ENCODE measurements at places on chromosomes 2 and 18.
A peak's percentile ranks its signal among the peaks of the same experiment; 100 is the strongest.

GRCh38 chr2:58157754-58158153 is 83.4 kb downstream of the FANCL start:
- DNase-seq, result no peak

- DNase-seq, result no peak
Observed at GRCh38 chr2:50438259-50438658, 593.7 kb downstream of the NRXN1 start.

- DNase-seq, result no peak
Observed at GRCh38 chr2:19041434-19042041, 316.9 kb downstream of the OSR1 start.

DNA sequence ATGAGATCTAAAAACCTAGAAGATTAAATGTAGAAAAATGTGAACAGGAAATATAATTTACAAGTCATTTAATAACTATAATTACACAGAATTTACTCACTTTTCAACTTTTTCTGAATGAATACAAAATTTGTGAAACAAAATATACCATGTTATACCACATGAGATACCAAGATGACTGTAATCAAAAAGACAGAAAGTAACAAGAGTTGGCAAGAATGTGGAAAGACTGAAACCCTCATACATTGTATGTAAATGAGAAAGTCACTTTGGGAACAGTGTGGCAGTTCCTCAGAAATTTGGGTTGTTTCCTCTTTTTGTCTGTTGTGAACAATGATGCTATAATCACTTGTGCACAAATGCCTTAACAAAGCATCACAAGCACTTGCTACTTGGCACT is 145.4 kb upstream of the ZNF804A start:
- DNase-seq, result no peak

- no peak for DNase-seq
Observed at GRCh38 chr18:26574958-26575864, 26.9 kb upstream of the KCTD1 start.

GRCh38 chr18:52636536-52636935 is 296.5 kb downstream of the DCC start:
- DNase-seq, result no peak

DNA sequence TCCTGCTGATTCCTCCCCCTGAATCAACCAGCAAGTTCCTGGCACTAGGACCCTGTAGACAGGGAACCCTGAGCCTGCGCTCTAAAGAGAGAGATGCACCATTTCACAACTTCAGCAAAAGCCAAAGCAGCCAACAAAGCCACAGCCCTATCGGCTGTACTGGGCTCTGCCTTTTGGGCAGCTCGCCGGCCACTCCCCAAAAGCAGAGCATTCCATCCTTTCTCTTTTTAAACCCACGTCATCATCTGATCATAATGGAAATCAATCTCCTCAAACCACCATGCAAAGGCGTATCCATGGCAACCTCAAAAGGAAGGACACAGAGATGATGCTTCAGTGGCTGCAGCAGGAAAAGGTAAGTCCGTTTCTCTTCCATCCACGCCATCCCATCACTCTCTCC is 5.3 kb upstream of the DCTN1 start:
- no peak for DNase-seq

- DNase-seq, result no peak
Observed at GRCh38 chr2:182069908-182070307, 84.3 kb downstream of the PPP1R1C start.

GRCh38 chr2:215907147-215907546 is 106.2 kb downstream of the MREG start:
- no peak for DNase-seq

GRCh38 chr2:216829533-216829932 is 30.3 kb downstream of the TNP1 start:
- DNase-seq, result no peak

- no peak for DNase-seq
Observed at GRCh38 chr2:173828189-173829142, 136.7 kb downstream of the SP3 start.

- no peak for DNase-seq
Observed at GRCh38 chr18:12014086-12014485, 32.8 kb downstream of the IMPA2 start.

GRCh38 chr2:173898178-173898668 is 67.0 kb downstream of the SP3 start:
- no peak for DNase-seq

DNA sequence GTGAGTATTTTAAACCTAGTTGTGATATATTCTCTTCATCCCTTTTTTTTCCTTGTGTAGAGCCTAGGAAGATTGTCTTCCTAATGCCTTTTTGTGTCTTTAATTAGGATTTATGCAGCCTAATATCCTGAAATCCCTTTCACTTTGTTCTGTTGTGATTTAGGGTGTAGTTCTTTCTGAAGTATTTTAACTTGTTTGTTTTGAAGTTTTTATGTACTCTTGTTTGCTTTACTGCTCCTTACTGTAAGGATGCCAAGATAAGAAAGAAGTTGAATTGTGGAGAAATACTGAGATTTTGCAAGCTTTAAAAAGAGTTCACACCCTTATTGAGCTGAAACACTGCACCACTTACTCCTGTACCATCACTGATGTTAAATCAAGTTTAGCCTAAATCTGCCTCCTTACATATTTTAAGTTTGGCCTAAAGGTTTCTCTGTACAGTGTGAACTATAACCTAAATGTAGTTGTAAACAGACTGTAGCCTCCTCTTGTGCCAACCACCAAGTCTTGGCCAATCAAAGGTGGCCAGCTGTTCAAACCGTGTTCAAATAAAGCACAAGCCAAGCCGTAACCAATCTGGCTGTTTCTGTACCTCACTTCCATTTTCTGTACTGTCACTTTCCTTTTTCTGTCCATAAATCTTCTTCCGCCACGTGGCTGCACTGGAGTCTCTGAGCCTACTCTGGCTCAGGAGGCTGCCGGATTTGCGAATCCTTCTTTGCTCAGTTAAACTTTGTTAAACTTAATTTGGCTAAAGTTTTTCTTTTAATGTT is 17.7 kb upstream of the ACOXL start:
- DNase-seq, result no peak

GRCh38 chr2:220279840-220280239 is 652.4 kb downstream of the SLC4A3 start:
- DNase-seq, result no peak

DNA sequence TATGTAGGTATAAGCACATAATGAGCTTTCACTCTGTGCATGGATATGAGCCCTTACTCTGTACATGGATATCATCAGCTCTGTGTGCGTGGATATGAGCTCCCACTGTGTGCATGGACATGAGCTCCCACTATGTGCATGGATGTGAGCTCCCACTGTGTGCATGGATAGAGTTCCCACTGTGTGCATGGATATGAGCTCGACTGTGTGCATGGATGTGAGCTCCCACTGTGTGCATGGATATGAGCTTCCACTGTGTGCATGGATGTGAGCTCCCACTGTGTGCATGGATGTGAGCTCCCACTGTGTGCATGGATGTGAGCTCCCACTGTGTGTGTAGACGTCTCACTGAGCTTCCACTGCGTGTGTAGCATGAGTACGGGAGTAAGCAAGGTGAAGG is 149.3 kb upstream of the ALKAL2 start:
- DNase-seq, result no peak

DNA sequence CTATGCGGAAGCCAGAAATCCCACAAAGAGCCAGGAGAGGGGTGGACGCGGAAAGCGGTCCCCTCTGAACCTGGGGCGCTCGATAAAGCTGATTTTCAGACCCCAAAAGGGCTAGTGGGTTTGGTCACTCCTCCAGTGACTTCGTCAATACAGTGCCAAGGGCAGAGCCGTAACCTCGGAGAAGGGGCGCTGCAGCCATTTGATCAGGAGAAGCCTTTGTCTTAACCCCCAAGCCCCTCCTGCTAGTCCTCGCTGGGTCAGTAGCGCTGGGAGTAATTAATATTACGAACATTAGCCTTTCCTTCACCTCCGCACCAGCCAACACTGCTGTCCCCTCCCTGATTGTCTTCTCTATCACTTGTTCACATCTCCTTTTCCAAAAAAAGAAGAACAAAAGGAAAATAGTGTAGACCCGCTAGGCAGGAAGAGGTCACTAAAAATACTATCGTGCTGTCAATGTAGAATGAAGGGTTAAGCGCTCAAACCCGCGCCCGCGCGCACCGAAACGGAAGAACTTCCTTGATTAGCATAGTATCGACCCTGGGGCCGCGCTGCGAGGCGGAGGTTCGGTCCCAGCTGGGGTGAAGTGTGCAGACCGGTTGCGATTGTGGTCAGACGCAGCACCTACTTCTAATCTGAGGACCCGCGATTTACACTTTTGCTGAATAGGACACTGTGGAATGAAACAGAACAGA is 63.2 kb upstream of the MAPRE2 start:
- peak; percentile 34 for DNase-seq

- no peak for DNase-seq
Observed at GRCh38 chr2:23601301-23601965, 216.5 kb downstream of the KLHL29 start.
